ENCODE measurements at places on chromosomes 5 and 9.

DNA sequence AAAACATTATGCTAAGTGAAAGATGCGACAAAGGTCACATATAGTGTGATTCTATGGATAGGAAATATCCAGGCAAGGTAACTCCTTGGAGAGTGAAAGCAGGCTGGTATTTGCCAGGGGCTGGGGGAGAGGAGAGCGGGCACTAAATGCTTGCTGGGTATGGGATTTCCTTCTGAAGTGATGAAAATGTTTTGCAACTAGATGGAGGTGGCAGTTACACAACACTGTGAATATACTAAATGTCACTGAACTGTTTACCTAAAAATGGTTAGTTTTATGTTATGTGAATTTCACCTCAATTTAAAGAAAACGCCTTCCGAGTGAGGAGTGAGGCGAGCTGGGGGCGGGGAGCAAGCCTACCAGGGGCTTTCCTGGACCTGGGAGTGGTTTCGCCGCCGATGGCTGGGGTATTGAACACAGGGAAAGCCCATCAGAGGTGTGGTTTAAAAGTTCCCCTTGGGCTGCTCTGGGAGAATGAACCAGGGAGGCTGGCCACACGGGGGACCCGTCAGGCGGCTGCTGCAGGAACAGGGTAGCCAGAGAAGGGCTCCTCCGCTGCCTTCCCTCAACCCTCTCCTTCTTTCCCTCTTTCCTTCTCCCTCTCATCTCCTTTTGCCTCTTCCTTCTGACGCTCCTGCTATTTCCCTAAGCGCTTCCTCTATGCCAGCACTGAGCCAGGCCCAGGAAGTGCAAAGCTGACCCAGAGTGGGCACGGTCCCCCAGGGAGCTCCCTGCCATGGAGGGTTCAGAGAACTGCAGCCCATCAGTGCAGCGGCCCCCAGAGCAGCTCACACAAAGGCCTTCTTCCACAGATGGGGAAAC lies 4.9 kb downstream of the AKNA start:
- peak; percentile 64 for DNase-seq

- DNase-seq: peak; percentile 76
Measured at GRCh38 chr9:128127568-128127989, at the start of gene PTGES2. Gene PTGES2, minus strand, starts transcription at chr9:128127729. Its CDS starts 12 bp downstream, at chr9:128127717.

GRCh38 chr5:178540526-178540925 lies 49.7 kb downstream of the COL23A1 start:
- no peak for DNase-seq

GRCh38 chr5:178468196-178468685 lies 122.0 kb downstream of the COL23A1 start:
- DNase-seq: no peak

GRCh38 chr9:17018540-17019196 lies 116.2 kb upstream of the CNTLN start:
- no peak for DNase-seq
